ENCODE measurements at places on chromosomes 5 and 9. TPM values are rescaled to one million over a fixed set of nuclear protein-coding genes. Genes with fewer than 3 reads are reported as not detected.

Gene ZNF367
- polyA plus RNA-seq = 8.2 TPM

Gene THBS4
- 3.3 TPM for polyA plus RNA-seq

Gene SLC25A2
- 0.04 TPM for polyA plus RNA-seq

Gene ZNF883
- 2.6 TPM for polyA plus RNA-seq

DNA sequence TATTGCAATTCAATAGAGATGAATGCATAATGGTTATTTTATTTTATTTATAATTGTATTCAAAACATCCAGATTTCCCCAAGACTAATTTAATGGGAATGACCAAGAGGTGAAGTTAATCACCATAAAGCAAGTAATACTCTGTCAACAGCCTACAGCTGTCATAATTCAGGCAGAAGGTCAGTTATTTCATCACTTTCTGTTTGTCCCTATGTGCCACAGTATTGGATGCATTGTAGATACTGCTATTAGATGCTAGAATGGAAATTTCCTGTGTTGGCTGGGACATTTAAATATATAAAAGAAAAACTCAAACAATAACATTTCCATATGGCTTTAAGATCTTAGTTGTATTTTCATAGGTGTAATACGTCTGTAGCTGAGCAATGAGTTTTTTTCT, 56.7 kb upstream of the MINAR2 start:
- DNase-seq = no peak

GRCh38 chr9:69204849-69205248, 30.8 kb downstream of the TJP2 start:
- no peak for DNase-seq

GRCh38 chr9:3397766-3398165, 128.0 kb downstream of the RFX3 start:
- no peak for DNase-seq

DNA sequence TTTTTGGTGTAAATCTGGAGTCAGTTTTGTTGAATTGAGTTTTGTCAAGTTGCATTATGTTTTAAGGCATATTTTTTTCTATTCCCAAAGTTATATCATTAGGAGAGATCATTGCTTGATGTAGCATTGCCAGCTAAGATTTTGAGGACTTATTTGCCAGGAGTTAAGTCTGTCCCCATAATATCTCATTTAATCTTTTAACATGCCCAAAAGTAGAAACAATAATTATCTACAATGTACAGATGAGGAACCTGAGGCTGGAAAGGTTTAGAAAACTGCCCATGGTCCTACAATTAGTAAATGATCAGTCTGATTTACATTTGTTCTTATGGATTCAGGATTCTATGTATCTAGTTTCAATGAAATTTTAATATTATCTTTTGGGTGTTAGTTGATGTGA, 4.7 kb downstream of the NIPBL start:
- DNase-seq = no peak

GRCh38 chr5:172762214-172763119, 8.5 kb downstream of the DUSP1 start:
- DNase-seq = no peak

- DNase-seq = no peak
These were observed 78.4 kb upstream of the IL6ST start for GRCh38 chr5:56072863-56073766.

DNA sequence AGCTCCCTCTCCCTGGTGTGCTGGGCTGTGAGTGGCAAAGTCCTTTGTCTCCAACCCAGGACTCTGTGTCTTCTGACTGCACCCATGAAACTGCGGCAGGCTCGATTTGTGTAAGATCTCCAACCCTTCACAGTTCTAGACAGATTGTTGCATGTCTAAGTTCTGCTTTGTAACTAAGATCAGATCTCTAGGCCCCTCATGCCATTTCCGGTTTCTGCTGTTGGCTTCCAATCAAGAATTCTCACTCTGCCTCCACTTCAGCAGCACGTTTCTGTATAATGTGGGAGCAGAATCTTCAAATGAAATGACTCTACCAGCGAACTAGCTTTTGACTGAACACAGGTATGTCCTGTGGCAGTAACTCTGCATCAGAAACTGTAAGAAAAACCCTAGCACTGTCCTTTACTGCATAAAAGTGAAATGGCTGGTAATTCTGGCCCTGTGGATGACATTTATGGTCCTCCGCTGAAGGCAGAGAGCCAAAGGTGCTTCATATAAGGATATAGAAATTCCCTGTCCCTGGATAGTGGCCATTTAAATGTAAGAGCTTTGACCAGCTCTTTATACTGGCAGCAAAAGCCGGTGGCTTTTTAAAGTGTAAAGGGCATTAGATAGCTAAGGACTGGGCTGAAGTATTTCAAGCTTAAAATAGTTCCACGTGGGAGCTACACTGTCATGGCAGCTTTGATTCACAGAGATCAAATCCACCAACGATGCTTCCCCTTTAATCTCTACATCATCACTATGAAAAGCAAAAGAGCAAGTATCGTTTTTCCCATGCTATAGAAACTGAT, 319.0 kb upstream of the CDH6 start:
- DNase-seq = no peak

- no peak for DNase-seq
These were observed 81.7 kb downstream of the KCNT1 start for GRCh38 chr9:135783540-135784245.

- DNase-seq = peak; percentile 41
These were observed 4.6 kb downstream of the MRPL41 start for GRCh38 chr9:137556069-137556838.

DNA sequence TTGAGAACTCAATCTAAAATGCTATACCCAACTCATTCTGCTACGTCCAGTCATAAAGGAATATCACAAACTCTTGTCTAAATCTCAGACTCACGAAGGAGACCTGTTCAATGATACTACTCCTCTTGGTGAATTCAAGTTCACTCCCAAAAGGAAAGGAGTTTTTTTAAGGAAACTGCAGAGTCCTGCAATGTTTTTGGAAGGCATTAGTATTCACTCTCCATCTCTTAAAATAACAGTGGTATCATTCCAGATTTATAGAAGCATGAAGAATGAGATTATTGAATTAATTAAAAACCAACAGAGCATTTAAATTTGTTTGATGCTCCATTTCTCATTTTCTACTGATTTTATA, 73.4 kb downstream of the FOXD1 start:
- no peak for DNase-seq

DNA sequence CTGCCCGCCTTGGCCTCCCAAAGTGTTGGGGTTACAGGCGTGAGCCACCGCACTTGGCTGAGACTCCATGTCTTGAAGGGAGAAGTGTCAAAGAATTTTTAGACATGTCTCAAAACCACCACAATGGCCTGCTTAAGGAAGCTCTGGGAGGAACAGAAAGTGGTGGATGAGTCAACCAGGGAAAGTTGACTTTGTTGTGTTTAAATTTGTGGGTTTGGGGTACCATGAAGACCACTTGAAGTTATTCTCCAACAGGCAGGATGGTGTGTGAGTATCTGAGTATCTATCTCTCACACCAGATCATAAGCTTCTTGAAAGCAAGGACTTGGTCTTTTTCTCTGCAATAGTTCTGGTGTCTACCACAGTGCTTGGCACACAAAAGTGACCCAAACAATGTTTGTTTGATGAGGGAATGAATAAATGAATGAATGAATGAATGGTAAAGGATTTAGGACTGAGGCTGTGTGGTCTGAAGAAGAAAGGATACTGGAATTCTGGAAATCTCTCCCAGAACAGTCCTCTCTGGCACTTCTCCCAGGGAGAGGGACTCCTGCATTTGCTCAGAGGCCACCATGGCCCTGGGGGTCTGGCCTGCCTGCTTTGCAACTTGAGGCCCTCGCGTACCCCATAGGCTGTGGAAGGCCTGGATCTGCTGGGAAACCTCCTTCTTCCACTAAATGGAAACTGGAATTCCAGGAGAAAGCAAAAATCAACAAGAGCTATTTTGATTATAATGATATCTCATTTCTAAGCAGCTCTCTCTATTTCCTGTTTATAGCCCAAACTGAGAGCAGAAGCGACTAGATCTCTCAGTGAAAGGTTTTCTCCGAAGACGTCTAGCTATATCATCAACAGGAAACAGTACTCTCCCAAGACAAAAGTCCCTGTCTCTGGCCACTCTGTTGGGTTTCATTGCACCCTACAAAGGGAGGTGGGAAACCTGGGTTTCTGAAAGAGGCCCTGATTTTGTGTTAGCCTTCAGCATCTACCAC, 187.9 kb downstream of the PALM2AKAP2 start:
- DNase-seq = no peak
